Naive thymus-derived CD4-positive, alpha-beta T cell (primary cell): ENCODE measurements at places on chromosomes 16 and 17.

DNA sequence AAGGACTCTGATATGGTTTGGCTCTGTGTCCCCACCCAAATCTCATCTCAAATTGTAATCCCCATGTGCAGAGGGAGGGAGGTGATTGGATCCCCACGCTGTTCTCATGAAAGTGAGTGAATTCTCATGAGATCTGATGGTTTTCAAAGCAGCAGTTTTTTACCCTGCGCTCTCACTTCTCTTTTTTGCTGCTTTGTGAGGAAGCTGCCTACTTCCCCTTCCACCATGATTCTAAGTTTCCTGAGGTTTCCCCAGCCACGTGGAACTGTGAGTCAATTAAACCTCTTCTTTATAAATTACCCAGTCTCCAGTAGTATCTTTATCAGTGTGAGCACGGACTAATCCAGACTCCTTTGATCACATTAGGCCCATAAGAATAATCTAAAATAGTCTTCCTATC lies 719.7 kb upstream of the CDH8 start:
- no peak for DNase-seq

DNA sequence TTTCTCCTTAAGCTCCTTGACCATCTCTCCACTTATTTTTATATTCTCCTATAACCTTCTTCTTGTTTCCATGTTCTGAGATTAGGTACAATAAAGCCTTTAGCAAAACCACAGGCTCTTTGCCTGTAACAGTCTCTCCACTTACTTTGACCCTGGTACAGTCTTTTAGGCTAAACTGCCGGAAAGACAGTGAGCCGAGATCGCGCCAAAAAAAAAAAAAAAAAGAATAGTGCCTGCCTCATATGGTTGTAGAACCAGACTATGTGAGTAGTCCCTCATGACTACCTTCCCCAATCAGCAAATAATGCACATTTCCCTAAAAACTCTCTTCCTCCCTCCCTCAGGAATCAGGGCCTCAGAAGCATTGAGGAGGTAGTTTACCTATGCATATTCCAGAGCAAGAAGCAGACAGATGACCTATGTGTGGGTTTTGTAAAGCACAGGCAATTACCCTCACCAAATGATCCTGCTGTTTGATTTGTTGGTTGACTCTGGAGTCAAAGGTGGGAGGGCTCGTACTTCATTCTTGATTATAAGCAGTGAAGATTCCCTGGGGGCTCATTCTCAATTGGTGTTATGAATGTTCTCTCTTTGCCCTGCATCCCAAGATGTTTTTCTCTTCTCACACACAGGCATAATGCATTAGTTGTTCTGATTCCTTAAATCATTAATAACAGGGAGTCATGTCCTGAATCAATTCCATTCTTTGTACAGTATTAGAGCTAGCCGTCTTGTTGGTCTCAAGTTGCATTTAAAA lies 8.9 kb upstream of the NME1 start:
- DNase-seq = no peak

DNA sequence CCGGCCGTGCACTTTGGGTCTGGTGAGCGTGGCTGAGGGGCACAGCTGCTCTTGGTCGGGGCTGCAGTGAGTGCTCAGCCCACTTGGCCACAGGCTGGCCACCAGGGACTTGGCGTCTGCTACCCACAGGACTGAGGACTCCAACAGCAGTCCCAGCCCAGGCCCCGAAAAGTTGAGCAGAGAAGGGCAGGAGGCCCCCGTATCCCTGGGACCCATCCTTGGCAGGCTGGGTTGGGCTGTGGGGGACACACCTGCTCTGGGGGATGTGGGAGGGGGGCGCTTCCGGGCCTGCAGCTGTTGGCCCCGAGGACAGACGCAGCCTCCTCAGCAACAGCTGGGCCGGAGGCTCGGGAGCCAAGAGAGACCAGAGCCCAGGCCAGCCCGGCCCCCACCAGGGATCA lies 19.4 kb upstream of the SSTR5 start:
- no peak for DNase-seq

DNA sequence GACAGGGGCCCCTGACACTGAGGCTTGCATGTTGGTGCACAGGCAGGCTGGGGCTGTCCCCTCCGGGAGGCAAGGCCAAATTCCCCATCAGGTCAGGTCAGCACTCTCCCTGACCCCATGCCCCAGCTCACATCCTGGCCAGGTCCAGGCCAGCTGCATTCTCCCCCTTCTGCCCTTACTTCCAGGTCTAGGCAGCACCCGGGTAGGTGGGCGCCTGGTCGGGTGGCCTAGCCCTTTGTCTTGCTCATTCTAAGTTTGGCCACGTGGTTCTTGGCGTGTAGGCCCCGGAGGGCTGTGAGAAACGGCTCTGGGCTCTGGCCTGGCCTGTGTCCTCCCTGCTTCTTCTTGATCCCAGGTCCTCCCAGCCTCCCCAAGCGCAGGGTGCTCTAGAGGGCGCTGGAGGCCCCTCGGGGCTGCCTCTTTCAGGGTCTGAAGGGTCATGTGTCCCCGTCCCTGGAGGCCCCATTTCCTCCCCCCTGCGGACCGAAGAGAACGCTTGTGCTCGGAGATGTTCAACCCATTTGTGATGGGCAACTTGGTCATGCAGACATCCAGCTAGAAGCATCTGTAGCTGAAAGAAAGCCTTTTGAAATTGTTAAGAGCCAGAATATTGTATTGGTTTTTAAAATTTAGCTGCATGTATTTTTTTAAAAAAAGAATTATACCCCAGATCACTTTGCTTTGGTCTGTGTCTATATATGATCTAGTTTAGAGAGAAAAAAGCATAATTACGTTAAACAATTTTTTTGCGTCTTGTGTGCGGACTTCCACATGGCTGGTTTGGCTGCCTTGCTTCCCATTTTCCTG lies 6.7 kb downstream of the BAHCC1 start:
- no peak for DNase-seq

DNA sequence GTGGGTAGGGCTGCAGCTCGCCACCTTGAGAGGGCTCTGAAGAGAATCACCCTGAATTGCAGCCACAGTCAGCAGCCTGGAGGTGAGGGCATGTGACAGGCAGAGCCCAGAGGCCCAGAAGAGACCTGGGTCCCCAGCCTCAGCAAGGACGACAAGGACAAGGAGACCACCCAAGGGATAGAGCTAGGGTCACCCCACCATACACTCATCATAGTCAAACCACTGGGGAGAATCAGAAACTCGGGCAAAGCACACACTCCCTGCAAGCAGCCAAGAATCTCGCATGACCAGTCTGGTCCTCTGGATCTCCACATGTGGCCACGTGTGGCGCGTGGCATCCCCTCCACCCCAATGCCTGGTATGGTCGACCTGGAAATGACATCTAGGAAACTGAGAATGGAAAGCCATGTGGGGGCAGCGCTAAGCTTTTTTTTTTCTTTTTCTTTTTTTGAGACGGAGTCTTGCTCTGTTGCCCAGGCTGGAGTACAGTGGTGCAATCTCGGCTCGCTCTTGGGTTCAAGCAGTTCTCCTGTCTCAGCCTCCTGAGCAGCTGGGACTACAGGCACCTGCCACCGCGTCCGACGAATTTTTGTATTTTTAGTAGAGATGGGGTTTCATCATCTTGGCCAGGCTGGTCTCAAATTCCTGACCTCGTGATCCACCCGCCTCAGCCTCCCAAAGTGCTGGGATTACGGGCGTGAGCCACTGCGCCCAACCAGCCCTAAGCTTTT lies 4.6 kb upstream of the SPHK1 start:
- DNase-seq = no peak

- DNase-seq = no peak
Observed at GRCh38 chr17:33561569-33562334, 268.7 kb upstream of the ASIC2 start.

DNA sequence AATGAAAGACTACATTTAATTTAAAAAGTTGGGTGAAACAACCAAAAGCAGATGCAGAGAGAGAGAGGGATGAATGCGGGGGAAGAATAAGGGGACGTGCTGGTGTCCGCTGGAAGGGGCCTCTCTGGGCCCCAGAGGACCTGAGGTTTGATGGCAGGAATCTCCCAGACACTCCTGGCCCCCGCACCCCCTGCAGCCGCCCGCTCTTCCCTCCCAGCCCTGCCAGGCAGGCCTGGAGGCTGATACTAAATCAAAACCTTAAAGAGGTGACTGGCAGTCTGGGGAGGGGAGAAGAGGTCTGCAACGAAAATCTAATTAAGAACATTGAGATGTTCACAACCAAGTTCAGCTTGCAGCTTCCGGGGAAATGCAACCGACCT lies 2.4 kb downstream of the FOXL1 start:
- no peak for DNase-seq

- no peak for DNase-seq
Observed at GRCh38 chr16:87329436-87330256, 12.5 kb upstream of the C16orf95 start.

DNA sequence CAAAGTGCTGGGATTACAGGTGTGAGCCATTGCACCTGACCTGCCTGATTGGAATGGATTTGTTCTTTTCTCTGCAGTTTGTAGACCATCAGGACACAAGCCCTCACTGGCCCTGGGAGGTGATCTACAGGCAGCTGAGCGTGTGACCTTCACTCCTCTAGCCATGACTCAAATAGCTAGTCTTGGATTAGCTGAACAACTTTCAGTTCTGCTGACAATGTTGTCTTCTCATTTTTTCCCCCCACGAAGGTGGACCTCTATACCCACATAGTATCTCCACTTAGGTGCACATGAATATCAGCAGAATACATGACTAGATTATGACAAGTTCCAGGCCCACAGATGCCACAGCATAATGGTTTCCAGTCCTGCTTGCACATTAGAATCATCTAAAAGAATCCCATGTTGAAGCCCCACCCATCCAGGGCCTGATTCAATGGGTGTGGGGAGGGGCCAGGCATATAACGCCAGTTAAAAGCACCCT lies 36.8 kb downstream of the HS3ST3B1 start:
- peak; percentile 47 for DNase-seq

GRCh38 chr17:61732169-61732568 lies 131.2 kb downstream of the BRIP1 start:
- no peak for DNase-seq
